ENCODE measurements at places on chromosomes 2 and 18.

- DNase-seq: no peak
Measured at GRCh38 chr2:141748616-141749015, 382.2 kb downstream of the LRP1B start.

GRCh38 chr2:106982350-106982749 is 96.4 kb upstream of the ST6GAL2 start:
- DNase-seq: no peak

DNA sequence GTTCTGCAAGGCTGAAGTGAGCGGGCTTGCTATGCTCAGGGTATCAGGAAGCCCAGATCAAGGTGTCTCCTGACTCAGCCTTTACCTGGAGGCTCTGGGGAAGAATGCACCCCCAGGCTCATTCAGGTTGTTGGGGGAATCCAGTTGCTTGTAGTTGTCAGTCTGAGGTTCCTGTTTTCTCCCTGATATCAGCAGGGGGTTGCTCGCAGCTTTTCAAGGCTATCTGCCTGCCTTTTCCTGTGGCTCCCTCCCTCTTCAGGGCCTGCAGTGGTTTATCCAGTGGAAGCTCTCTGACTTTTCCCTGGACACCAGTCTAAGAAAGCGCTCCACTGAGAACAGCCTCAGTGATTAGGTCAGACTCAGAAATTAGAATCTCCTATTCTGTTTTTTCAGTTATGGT is 116.6 kb downstream of the PTPRM start:
- no peak for DNase-seq

GRCh38 chr2:24181849-24182248 is 7.0 kb downstream of the FAM228A start:
- no peak for DNase-seq

All from GM12891 (cell line).